ENCODE measurements at places on chromosomes 7 and 10. TPM values are rescaled to one million over a fixed set of nuclear protein-coding genes. Genes with fewer than 3 reads are reported as not detected.

PTF1A gene
- total RNA-seq: not detected

KCP gene
- 1.3 TPM for total RNA-seq

DNA sequence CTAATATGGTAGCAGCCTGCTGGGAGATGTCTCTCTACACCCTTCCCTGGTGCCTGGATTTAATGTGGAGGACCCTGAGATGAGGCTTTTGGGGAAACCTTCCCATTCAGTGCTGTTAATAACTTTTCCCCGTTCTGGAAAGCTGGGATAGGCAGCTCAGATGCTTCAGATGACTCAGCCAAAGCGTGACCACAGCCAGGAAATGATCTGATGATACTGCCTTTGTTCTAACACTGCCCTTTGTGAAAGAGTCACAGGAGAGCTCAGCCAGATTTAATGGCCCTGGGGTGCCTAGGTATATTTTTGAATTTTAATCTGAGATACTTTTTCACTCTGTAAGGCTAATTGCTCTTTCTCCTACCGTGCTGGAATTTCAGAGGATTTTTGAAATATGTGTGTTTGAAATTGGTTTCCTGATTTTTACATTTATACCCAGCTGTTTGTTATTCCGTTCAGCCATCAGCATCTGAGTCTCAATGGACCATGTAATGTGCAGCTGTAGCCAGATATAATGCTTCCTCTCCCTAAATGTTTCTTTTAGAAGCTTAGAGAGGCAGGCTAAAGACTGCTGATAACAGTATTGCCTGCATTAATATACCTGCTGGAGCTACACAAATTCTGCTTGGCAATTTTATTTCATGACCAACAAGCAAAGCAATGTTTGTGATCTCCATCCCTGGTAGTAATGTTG is 17.8 kb downstream of the CELF2 start:
- H3K27ac ChIP-seq: no peak overlapping the region
- peaks cover 22% of the 10 kb centered on the region for H3K4me1 ChIP-seq
- H3K27me3 ChIP-seq: no peaks in the 10 kb centered on the region

TMEM184A gene
- total RNA-seq: 4.4 TPM

DNA sequence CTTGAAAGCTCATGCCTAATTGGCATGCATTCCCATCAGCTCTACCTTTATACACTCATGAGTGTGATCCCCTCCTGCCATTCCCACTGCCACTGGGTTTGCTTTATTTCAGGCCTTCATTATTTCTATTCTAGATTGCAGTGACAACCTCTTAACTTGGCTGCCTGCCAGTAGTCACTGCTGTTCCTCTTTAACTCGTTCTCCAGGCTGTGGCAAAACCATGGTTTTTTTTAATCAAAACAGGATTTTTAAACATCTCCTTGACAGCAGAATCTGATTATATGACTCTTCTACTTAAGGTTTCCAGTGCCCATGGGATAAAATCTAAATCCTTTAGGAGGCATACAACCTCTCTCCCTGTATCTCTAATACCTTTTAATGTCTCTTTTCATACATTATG is 223.7 kb upstream of the PCDH15 start:
- no peak overlapping the region for H3K27ac ChIP-seq
- DNase-seq: no peak
- H3K4me1 ChIP-seq: no peaks in the 10 kb centered on the region
- no peaks in the 10 kb centered on the region for H3K36me3 ChIP-seq

CTAGE6 gene
- 0.52 TPM for total RNA-seq

TAF3 gene
- total RNA-seq: 11.8 TPM

GRCh38 chr10:111525696-111526095 is 448.9 kb downstream of the ADRA2A start:
- H3K4me1 ChIP-seq: no peaks in the 10 kb centered on the region
- H3K4me3 ChIP-seq: no peak overlapping the region
- H3K27ac ChIP-seq: no peak overlapping the region
- H3K36me3 ChIP-seq: no peaks in the 10 kb centered on the region
- DNase-seq: no peak
- H3K27me3 ChIP-seq: no peaks in the 10 kb centered on the region

- peak overlapping the region; percentile 5 for H3K4me3 ChIP-seq
- H3K27me3 ChIP-seq: no peaks in the 10 kb centered on the region
These were observed 83.2 kb downstream of the GATA3 start for GRCh38 chr10:8137726-8138125.

- H3K36me3 ChIP-seq: no peaks in the 10 kb centered on the region
- H3K4me3 ChIP-seq: no peak overlapping the region
- H3K27me3 ChIP-seq: no peaks in the 10 kb centered on the region
These were observed 57.1 kb downstream of the SYPL1 start for GRCh38 chr7:106054971-106055532.

DNA sequence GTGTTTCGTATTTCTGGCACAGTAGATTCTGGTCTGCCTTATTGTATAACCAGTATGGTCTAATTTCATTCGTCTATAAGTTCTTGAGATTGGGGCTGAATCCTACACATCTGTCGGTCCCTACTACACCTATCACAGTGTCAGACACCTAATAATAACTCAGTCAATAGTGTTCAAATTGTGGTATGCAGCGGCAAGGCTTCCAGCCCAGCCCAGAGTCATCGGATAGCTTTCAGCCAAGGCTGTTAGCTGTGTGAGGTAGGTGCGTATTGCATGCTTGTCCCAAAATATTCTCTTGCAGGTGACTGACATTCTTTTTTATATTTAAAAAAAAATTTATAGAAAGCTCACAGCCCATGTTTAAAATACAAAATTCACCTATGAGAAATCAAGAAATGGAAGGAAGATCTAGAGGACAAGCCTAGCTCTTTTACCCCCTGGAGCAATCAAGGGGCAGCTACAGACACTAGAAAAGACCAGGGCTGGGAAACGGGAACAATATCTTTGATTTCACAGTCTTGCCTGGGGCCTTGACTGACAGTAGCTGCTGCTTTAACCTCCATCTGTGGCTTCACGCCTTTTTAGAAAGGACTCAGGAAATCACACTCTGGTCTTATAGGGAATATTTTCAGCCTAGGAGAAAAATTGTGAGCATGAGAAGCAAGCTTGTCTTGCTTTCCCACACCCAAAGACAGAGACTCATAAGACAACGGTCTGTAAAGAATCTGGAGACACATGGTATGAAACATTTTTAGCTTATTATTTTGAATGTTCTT is 9.5 kb upstream of the ASB4 start:
- DNase-seq: no peak
- H3K4me3 ChIP-seq: no peak overlapping the region
- no peaks in the 10 kb centered on the region for H3K27me3 ChIP-seq
- no peaks in the 10 kb centered on the region for H3K36me3 ChIP-seq
- H3K27ac ChIP-seq: no peak overlapping the region

GRCh38 chr7:78279457-78279856 is 480.9 kb downstream of the PHTF2 start:
- no peaks in the 10 kb centered on the region for H3K36me3 ChIP-seq
- no peaks in the 10 kb centered on the region for H3K4me1 ChIP-seq
- H3K4me3 ChIP-seq: no peak overlapping the region
- H3K27me3 ChIP-seq: no peaks in the 10 kb centered on the region

PAPSS2 gene
- total RNA-seq: 210 TPM

- no peaks in the 10 kb centered on the region for H3K27me3 ChIP-seq
- no peaks in the 10 kb centered on the region for H3K4me1 ChIP-seq
- DNase-seq: no peak
- H3K4me3 ChIP-seq: no peak overlapping the region
These were observed 380.3 kb upstream of the LRGUK start for GRCh38 chr7:133746847-133747246.

ZNF25 gene
- total RNA-seq: 11.5 TPM

AKR1C3 gene
- total RNA-seq: 63.6 TPM

- H3K27ac ChIP-seq: no peak overlapping the region
- H3K36me3 ChIP-seq: no peaks in the 10 kb centered on the region
- H3K4me3 ChIP-seq: no peak overlapping the region
- no peaks in the 10 kb centered on the region for H3K27me3 ChIP-seq
- no peaks in the 10 kb centered on the region for H3K4me1 ChIP-seq
These were observed 136.3 kb downstream of the KCNMA1 start for GRCh38 chr10:77501152-77501845.

- H3K4me1 ChIP-seq: no peaks in the 10 kb centered on the region
- peaks cover 14% of the 10 kb centered on the region for H3K27me3 ChIP-seq
- no peak for DNase-seq
- H3K27ac ChIP-seq: no peak overlapping the region
These were observed 8.7 kb downstream of the MYL10 start for GRCh38 chr7:101620395-101620794.

GRCh38 chr10:71265618-71266146 is 53.3 kb downstream of the UNC5B start:
- H3K27ac ChIP-seq: no peak overlapping the region
- DNase-seq: no peak
- no peaks in the 10 kb centered on the region for H3K36me3 ChIP-seq
- no peak overlapping the region for H3K4me3 ChIP-seq
- H3K27me3 ChIP-seq: no peaks in the 10 kb centered on the region
- peaks cover 7% of the 10 kb centered on the region for H3K4me1 ChIP-seq

TRIM74 gene
- not detected for total RNA-seq

DNA sequence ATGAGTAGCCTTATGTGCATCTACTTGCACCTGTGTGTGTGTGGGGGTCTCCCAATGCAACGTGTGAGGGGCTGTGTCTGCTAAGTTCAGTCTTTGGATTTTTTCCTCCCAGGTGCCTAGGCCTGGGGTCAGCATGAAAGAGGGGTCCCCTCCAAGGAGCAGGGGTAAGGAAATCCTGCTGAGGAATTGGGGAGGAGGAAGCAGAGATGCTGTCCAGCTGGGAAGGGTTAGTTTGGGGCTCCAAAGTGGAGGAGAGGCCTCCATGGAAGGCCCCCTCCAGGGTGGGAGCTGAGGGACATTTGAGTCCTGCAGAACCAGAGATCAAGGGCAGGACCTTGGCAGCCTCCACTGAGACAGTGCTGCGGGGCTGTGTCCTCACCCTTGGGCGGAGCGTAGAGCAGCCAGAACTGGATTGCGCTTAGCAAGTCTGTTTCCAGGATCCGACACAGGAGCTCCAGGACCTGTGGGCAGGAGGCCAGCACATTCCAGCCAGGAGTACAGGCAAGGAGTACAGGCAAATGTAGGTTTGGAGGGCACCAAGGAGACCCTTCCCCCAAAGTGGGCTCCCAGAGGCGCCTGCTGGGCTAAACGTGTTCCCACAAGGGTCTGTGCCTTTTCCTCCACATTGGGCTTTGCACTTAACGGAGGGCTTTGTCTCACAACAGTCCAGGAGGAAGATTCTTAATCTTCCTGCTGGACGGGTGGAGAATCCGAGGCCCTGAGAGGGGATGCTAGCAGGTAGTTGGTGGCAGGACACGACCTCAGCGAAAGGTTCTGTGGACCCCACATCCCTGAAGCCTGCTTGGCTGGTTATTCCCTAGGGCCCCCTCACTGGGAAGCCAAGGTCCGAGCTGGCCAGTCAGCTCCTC is 10.1 kb downstream of the TBATA start:
- H3K27ac ChIP-seq: no peak overlapping the region
- no peaks in the 10 kb centered on the region for H3K27me3 ChIP-seq
- H3K4me3 ChIP-seq: no peak overlapping the region
- no peaks in the 10 kb centered on the region for H3K36me3 ChIP-seq
- peak; percentile 67 for DNase-seq

GRCh38 chr10:114871379-114871778 is 49.8 kb downstream of the FHIP2A start:
- H3K27me3 ChIP-seq: no peaks in the 10 kb centered on the region
- no peak overlapping the region for H3K27ac ChIP-seq
- no peaks in the 10 kb centered on the region for H3K4me1 ChIP-seq
- DNase-seq: no peak
- H3K36me3 ChIP-seq: no peaks in the 10 kb centered on the region

AKR1D1 gene
- not detected for total RNA-seq

GRCh38 chr10:80526218-80526617 is 11.5 kb upstream of the SH2D4B start:
- no peaks in the 10 kb centered on the region for H3K27me3 ChIP-seq
- H3K4me3 ChIP-seq: no peak overlapping the region
- DNase-seq: no peak
- peaks cover 48% of the 10 kb centered on the region for H3K4me1 ChIP-seq
- H3K27ac ChIP-seq: no peak overlapping the region

- peaks cover 37% of the 10 kb centered on the region for H3K4me1 ChIP-seq
- no peaks in the 10 kb centered on the region for H3K27me3 ChIP-seq
- H3K36me3 ChIP-seq: no peaks in the 10 kb centered on the region
- no peak for DNase-seq
These were observed 1.9 kb upstream of the ITPRIP start for GRCh38 chr10:104340111-104340526.

GRCh38 chr7:23474829-23475575 is 4.7 kb upstream of the IGF2BP3 start:
- no peak overlapping the region for H3K27ac ChIP-seq
- DNase-seq: no peak
- peaks cover 22% of the 10 kb centered on the region for H3K4me1 ChIP-seq
- H3K36me3 ChIP-seq: no peaks in the 10 kb centered on the region
- H3K27me3 ChIP-seq: peaks cover 99% of the 10 kb centered on the region

DNA sequence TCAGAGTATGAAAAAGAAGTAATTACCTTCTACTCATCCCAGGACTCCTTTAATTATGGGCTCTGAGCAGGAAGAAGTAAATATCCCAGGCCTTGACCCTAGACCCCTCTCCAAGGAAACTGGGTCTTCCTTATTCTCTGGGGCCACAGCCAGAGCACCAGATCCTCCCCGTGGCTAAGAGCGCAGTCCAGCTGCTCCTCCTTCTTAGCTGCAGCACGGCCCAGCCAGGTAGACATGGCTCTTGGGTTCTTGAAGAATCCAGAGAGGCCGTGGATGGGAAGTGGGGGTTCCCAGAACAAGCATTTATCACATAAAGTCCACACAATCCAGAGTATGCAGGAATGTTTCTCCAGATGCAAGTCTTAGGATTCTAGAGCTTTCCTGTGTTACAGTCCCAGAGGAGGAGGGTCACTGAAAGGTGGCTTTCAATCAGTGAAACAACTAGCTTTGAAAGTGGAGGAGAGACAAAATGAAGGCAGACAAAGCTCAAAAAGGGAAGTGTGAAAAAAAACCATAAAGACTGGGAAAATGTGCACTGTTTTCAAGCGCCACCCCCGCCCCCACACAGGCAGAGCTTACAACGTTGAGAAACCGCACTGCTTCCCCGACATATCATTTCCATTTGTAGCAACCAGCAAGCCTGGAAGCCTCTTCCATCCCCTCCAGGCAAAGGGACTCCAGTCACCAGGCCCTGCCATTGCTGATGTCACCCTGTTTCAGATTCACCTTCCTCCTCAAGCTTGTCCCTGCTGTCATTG is 396.5 kb upstream of the MKI67 start:
- no peaks in the 10 kb centered on the region for H3K4me1 ChIP-seq
- DNase-seq: no peak
- H3K27me3 ChIP-seq: peaks cover 8% of the 10 kb centered on the region
- H3K36me3 ChIP-seq: no peaks in the 10 kb centered on the region
- H3K27ac ChIP-seq: no peak overlapping the region
- H3K4me3 ChIP-seq: no peak overlapping the region

PLPP4 gene
- total RNA-seq: 0.38 TPM

PLXDC2 gene
- 129 TPM for total RNA-seq

DNA sequence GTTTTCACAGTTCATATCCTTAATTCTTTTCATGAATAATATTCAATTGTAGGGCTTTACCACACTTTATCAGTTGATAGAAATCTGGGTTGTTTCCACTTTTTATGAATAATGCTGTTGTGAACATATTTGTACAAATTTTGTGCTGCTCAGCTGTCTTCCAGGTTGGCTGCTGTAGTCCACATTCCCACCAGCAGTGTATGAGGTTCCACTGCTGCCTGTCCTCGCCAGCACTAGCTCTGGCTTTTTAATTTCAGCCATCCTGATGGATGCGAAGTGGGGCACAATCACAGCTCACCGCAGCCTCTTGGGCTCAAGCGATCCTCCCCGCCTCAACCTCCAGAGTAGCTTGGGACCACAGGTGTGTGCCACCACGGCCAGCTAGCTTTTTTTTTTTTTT is 32.8 kb downstream of the NUDT5 start:
- no peak overlapping the region for H3K4me3 ChIP-seq
- no peak overlapping the region for H3K27ac ChIP-seq
- no peak for DNase-seq
- H3K4me1 ChIP-seq: no peaks in the 10 kb centered on the region
- no peaks in the 10 kb centered on the region for H3K27me3 ChIP-seq

Data from upper lobe of right lung (tissue), 1 donor.